Activated CD8-positive, alpha-beta T cell treated with anti-CD3 and anti-CD28 coated beads for 36 hours (primary cell): ENCODE measurements at places on chromosomes 3 and 15. TPM values are rescaled to one million over a fixed set of nuclear protein-coding genes. Genes with fewer than 3 reads are reported as not detected.
A peak's percentile ranks its signal among the peaks of the same experiment; 100 is the strongest.

GRCh38 chr15:39083213-39083612, 497.7 kb upstream of the THBS1 start:
- peak; percentile 2 for DNase-seq

GRCh38 chr15:39300451-39301153, 280.3 kb upstream of the THBS1 start:
- no peak for DNase-seq

DNA sequence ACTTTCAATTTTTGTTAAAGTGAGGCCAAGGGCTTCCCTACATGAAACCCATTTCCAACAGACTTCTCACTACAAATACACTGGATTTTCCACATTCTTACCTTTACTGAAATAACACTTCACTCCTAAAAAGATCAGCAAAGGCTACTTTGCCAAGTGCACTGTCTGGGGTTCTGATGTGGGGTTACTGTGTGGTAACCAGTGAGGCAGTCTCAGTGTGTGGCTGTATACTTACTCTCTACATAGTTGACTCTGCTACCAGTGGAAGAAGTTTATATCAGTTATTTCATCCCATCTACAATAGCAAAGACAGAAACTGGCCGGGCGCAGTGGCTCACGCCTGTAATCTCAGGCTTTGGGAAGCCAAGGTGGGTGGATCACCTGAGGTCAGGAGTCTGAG, 5.6 kb downstream of the WDR82 start:
- no peak for DNase-seq

DNA sequence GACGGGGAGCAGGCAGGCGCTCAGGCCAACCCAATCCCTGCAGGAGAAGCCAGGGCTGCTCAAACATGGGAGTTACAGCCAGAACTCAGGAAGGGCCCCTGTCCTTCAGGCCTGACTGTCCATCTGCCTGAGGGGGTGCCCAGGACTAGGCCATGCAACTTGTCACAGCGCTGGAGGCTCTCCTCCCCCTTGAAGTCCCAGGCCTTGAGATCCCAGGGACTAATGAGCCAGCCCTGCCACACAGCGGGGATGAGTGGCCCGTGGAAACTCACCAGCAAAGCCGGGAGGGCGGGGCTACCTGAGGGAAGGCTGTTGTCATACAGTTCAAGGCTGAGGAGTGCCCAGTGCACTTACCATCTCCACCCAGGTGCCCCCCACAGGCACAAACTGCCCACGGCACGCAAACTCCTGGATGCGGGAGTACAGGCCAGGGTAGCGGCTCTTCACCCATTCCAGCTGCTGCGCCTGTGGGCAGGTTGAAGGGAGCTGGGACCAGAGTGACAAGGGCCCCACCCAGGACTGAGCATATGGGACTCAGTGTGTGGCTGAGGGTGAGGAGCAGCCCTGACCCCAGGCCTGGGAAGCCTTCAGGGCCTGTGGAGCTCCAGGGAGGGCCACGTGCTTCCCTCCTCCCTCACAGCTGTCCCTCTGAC, 6.3 kb downstream of the MAN2C1 start:
- DNase-seq, result no peak

- no peak for DNase-seq
Observed at GRCh38 chr3:161977063-161977462, 480.5 kb downstream of the OTOL1 start.

- DNase-seq, result no peak
Observed at GRCh38 chr3:52029053-52029452, 27.3 kb downstream of the DUSP7 start.

Gene EPHB3
- total RNA-seq, result 0.07 TPM

DNA sequence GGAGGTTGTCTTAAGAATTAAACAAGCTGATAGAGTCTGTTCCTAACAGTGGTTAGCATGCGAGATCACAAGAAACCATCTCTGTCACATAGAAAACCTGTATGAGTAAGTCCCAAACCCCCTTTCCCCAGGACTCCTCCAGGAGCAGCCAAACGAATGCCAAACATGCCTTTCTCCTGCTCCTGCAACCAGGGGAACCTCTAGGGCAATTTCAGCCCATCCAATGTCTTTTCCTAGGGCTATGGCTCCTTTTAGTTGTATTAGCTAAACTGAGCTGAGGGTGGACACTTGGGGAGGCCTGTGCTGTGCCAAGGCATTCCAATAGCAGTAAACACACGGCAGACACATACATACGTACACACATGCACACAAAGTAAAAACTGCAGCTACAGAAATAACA, 36.5 kb upstream of the TIMP4 start:
- DNase-seq, result no peak

Gene RPL14
- 3,594 TPM for total RNA-seq

DNA sequence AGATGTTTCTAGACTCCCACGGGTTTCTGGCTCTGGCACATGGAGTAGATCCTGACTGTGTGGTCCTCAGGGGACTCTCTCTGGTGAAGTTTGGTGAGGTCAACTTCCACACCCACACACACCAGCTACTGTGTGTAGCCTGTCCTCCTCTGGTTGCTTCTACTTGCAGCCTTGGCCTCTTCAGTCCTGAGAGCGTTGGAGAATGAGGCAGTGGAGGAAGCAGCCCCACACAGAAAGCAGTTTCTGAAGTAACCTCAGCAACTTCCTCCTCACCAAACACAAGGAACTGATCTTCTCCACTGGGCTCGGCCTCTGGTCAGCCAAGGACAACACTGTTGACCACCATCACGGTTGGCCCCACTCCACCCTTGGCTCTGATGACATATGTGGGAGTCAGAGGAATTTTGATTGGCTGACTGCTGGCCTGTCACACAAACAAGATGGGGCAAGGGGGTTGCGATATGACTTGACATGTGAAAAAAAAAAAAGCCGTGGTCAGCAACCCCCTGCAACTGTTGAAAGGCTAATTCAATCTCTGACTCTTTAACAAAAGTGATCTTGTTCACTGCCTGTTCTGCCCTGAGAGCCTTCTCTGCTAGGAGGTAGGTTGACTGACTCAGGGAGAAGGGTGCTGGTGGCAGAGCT, 19.6 kb downstream of the CD86 start:
- DNase-seq, result peak; percentile 38

Gene CYP8B1
- not detected for total RNA-seq

DNA sequence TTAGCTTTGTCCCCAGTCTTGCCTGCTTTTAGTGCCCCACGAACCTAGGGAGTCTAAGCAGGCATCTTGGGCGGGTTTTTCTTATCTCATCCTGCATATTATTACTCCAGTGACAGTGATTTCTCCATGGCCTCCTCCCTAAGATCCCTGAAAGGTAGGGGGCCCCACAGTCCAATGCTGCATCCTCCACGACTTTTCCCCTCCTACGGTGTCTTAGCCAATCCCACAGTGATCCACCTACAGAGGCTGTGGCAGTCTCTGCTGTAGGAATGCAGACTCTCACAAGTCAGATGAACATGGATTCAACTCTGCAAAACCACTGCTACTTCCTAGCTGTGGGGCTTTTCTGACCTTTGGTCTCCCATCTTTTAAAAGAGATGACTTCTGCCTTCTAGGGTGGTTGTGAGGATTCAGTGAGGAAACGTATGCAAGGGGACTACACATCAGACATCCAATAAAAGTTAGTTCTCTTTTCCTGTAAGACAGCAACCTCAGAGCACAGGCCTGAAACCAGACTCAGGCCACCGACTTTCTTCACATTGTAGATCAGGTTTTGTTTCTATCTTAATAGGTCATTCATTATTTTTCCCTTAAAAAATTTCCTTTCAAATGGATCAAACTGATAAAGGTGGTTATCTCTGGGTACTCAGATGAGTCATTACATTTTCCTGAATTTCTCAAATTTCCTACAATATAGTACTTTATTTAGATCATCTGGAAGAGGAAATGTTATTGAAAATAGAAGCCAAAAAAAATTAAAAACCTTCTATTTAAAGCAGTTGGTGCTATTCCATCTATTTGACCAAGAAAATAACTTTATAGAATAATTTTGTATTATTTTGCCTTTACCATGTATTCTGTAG, 23.2 kb downstream of the ILDR1 start:
- no peak for DNase-seq

DNA sequence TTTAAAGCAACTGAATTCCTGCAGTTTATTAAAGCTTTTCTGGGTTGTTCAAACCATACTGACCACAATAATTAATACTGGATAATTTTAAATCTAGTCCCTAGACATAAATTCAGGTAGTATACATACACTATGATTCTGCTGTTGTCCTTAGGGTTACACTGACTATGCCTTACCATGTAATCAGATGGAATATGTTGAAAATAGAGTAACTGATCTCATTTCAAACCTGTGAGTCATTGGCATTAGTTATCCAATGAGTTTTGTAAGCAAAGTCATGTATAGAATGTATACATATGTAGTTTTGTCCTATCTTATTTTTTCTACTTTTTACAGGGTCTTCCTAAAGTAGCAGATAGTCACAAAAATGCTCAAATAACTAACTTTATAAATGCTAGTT, 517.1 kb upstream of the CCDC54 start:
- DNase-seq, result no peak

- DNase-seq, result no peak
Observed at GRCh38 chr3:129673012-129673411, 66.5 kb upstream of the PLXND1 start.

Gene VGLL3
- total RNA-seq, result not detected

DNA sequence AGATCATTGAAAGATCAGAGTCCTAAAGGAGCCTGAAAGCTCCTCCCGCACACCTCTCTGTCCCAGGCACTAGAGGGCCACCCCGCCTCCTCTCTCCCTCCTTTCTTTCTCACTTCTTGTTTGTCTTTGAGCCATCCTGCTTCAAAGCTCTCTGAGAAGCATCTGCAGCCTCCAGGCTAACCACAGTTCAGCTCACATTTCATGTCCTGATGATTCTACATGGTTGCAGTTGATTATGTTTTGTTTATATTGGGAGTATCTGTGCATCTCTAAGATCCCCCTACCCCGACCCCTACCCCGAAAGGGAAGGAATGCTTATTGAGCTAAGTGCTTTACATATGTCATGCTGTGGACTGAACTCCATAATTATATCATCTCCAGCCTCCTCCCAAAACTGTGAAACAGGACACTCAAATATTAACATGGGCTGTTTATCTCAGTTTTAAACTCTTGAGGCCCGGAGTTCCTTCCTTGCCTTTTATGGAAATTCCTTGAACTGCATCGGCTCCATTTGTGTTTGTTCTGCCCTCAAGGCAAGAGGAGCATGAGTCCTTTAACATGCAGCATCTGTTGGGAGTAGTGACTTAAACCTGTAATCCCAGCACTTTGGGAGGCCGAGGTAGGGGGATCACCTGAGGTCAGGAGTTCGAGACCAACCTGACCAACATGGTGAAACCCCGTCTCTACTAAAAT, 30.9 kb downstream of the MGLL start:
- DNase-seq, result peak; percentile 50

DNA sequence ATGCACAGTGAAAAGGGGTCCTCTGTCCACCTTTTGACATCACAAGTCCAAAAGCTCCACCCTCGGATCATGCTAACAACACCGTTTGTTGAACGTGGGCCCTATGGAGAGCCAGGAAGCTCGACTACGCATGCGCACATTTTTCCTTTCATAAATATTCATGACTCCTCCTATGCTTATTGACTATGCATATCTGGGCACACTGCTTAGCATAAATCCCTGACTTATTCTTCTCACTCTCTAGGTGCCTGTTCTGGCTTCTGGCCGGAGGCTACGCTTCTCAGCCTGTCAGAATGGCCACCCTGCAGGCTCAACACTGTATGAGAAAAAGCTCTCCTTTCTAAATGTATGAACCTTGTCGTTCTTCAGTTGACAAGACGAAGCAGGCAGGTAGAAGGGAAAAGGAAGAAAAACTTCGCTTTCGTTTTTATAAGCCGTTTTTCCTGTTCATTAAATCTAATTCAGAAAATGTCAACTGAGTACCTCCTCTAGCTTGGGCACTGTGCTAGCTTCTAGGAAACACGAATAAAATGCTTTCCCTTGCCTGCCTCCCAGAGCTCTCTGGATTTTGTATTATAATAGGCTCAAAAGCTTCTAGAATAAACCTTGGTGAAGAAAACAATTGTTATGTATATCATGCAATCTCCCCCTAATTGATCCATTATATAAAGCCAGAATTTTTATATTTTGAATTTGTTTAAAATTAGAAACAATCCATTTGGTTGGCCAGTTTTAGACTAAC, 207.7 kb downstream of the ATP10A start:
- DNase-seq, result no peak

Gene CAPN3
- total RNA-seq, result 3.5 TPM

DNA sequence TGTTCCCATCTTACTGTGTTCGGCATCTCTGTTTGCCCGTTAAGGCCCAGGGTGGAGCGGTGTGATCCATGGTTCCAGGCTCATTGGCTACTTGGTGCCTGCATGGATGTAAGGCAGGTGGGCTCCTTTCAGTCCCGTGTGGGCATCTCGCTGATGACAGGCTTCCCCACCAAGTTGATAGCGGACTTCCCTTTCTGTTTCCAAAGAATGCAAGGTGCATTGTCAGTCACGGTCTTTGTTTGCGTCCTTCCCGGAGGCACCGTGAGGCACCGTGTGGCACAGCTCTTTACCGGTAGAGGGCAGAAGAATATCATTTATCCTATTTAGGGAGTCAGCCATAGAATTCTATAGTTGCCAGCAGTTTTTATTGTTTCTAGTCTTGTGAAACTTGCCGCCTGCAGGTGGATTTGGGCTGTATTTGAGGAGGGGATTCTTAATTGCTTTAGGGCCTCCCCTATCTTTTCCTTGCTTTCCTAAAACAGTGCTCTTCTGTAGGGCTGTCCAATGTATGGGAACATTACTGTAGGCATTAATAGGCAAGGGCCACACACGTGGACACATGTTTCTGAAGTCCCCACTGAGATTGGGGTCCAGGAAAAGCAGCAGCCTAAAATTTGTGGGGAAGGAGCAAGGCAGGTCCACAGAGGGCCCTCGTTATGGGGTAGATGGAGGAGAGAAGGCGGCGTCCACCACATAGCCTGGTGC, 244.1 kb downstream of the SLCO3A1 start:
- DNase-seq, result peak; percentile 71

Gene GOLGA8H
- total RNA-seq, result 0.34 TPM

- no peak for DNase-seq
Observed at GRCh38 chr3:131218196-131218595, 163.4 kb upstream of the NUDT16 start.

- no peak for DNase-seq
Observed at GRCh38 chr3:111080413-111080812, 8.8 kb downstream of the NECTIN3 start.

- no peak for DNase-seq
Observed at GRCh38 chr15:74817370-74817737, 4.7 kb downstream of the LMAN1L start.

DNA sequence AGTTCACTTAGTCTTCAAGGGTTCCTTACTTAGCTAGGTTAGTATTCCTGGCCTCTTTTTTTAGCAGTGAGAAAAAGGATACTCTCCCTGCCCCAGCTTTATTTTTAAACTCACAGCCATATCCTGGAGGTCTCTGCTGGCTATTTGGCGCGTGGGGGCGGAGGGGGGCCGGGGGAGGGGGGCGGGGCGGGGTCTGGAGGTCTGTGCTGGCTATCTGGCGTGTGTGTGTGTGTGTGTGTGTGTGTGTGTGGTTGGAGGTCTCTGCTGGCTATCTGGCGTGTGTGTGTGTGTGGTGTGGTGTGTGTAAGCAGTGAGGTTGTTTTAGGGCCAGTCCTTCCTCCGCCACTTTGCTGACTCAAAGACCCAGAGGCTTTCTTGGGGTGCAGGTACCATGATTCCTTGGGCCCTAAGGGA, 579 bp upstream of the PLAAT1 start:
- DNase-seq, result no peak

- DNase-seq, result no peak
Observed at GRCh38 chr15:49620199-49620598, 419 bp downstream of the FAM227B start.
